Stimulated activated CD4-positive, alpha-beta T cell treated with anti-CD3 and anti-CD28 coated beads, Interleukin-15, amount 100 ng/mL, for 24 hours (primary cell): ENCODE measurements at places on chromosomes 11 and 22.

DNA sequence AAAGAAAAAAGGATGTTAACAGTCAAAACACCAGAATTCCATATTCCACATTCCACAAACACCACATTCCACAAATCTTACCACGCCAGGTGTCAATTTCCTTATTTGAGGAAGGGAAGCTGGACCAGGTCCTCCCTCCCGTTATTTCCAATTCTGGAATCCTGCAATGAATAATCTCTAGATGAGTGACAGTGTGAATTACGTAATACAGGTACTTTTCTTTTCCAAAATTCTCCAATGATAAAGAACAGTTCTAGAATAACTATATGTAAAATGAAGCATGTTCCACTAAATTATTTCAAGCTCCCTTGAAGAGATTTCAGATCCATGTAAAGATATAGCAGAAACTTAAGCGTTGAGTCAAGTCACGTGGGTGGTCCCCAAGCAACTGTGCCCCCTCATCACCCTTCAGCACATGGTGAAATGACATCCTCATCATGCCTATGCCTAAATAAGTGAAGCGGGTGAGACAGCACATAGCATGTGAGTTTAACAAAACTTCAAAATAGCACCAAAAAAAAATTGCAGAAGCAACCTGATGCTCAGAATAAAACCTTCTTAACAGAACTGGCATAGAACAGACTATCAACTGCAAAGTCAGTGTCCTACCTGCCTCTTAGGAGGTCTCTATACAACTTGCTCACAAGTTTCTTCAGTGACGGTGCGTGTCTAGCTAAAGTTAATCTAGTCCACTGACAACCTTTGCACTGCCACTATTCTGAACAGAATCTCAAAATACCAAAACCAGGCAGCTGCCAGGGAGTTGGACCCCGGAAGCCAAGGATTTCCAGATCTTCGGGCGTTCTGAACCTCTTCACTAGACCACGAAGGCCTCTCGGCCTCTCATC, 876 bp downstream of the NFRKB start:
- no peak for DNase-seq

DNA sequence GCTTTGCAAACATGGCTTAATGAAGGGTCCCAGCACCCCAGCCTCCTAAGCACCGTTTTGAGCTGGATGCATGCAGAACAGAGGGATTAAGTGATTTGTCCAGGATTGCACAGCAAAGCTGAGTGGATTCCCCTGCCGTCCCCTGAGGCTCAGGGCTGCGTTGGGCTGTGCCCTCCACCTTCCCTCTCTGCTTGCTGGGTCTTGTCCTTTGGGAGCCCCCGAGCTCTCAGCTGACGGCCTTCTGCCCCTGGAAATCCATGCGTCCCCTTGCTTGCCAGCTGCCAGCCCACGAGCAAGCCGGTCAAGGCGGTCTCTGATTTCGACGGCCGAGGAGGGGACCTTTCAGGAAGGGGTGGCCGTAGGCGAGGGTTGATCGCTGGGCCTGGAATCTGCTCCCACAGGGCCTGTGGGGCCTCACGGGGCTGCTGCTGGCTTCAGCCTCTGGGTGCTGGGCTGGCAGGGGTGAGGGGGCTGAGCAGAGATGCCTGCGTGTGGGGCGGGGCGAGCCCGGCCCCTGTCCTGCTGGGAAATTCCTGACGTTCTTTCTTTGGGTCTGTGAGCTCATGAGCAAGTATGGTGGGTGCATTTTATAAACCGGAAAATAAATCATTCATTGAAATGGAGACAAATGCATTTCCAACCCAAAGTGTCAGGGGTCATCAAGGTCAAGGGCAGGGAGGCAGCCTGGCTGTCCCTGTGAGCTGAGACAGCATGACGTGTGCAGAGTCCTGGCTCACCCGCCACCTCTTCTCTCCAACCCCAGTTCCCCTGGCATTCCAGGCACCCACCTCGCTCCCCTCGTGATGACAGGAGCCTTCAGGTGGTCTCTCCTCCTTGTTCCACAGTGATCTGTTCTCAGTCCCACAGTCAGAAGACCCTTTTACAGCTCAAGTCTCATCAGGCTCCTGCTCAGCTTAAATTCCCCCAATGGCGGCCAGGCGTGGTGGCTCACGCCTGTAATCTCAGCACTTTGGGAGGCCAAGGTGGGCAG, 28.1 kb downstream of the FGF4 start:
- DNase-seq: no peak

GRCh38 chr11:130078080-130078479, 8.4 kb downstream of the APLP2 start:
- no peak for DNase-seq

GRCh38 chr11:95086151-95086550, 3.5 kb upstream of the ENDOD1 start:
- no peak for DNase-seq

DNA sequence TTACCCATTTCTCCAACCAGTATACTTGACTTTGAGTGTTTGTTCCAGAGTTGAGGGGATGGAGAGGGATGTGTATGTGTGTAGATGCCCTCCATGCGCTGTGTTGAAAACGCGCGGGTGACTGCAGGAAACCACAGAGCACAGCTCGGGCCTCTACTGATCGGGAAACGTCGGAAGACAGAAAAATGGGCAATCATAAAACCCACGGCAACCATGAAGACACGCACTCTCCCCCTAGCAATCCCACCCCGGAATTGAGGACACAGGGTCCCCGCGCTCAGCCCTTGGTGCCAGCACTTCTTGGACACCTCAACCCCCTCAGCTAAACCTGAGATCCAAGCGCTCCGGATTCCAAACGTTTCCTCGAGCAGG, 251 bp upstream of the UQCC3 start:
- no peak for DNase-seq

- DNase-seq: no peak
These were observed 303.5 kb upstream of the ANO3 start for GRCh38 chr11:26028393-26028911.

DNA sequence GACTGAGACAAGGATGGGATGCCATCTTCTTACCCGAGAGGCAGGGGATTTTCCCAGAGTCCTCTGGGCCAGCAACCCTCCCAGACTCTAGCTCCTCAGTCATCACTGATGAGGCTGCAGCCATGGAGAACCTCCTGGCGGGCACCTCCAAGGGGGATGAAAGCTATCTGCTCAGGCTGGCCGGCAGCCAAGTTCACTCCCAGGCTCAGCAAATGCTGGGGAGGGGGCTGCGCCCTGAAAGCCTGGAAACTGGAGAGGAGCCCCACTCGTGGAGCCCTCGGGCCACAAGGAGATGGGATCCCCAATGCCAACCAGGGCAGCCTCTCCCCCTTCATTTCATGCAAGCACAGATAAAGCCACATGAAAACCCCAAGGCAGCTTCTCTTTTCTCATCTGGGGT, 75.0 kb downstream of the CACNA1I start:
- no peak for DNase-seq

GRCh38 chr11:119676461-119677020, 52.5 kb downstream of the NECTIN1 start:
- DNase-seq: no peak

- peak; percentile 29 for DNase-seq
These were observed 43.5 kb downstream of the CBL start for GRCh38 chr11:119249671-119250010.

DNA sequence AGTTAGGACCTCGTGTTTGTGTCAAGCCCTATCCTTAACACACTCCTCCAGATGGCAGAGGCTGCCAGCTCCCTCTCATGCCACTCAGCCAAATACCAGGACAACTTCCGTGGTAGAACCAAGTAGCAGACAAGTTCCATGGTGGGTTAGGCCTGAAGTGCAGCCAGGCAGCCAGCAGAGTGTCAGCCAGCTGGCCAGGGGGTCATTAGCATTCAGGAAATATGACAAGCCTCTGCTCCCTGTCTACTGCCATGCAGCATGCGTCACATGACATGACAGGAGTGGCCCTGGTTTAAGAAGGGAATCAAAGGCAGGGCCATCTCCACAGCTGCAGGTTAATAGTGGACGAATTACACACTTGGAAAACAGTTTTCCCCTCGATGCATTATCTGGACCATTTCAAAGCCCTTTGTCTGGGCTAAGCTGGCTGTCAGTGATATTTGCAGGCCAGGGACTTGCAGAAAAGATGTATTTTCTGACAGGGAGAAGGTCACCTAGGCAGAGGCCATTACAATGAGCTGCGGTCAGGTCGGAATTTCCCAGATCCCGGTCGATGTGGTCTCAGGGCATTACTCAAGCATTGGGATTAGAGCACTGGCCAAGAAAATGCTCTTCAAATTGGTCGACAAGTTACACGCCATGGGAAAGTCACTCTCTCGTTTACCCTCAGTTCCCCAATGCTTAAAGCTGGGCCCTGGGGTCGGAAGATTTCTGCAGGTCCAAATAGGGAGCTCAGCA, 461.7 kb upstream of the CADM1 start:
- no peak for DNase-seq

- DNase-seq: no peak
These were observed 245.7 kb downstream of the ST3GAL4 start for GRCh38 chr11:126601136-126601535.

- DNase-seq: peak; percentile 22
These were observed 556.1 kb downstream of the SOX6 start for GRCh38 chr11:15800111-15800800.
